Activated T-helper 17 cell treated with anti-CD3 and anti-CD28 coated beads, Interleukin-2, amount 50 U/mL, for 72 hours (primary cell): ENCODE measurements at places on chromosomes 4 and X. TPM values are rescaled to one million over a fixed set of nuclear protein-coding genes. Genes with fewer than 3 reads are reported as not detected.

Gene RNF212
- 3.7 TPM for total RNA-seq

Gene CHIC1
- 8.3 TPM for total RNA-seq

Gene OTUD6A
- total RNA-seq, result not detected

Gene TMEM35A
- total RNA-seq, result not detected

Gene PITX2
- total RNA-seq, result not detected

Gene TCEAL9
- total RNA-seq, result 0.73 TPM

GRCh38 chrX:148874636-148875246 is 374.3 kb downstream of the AFF2 start:
- ATAC-seq, result no peak

GRCh38 chr4:97185233-97185632 is 958.0 kb downstream of the STPG2 start:
- no peak for ATAC-seq

GRCh38 chr4:163284304-163284703 is 48.1 kb downstream of the NPY1R start:
- no peak for ATAC-seq

DNA sequence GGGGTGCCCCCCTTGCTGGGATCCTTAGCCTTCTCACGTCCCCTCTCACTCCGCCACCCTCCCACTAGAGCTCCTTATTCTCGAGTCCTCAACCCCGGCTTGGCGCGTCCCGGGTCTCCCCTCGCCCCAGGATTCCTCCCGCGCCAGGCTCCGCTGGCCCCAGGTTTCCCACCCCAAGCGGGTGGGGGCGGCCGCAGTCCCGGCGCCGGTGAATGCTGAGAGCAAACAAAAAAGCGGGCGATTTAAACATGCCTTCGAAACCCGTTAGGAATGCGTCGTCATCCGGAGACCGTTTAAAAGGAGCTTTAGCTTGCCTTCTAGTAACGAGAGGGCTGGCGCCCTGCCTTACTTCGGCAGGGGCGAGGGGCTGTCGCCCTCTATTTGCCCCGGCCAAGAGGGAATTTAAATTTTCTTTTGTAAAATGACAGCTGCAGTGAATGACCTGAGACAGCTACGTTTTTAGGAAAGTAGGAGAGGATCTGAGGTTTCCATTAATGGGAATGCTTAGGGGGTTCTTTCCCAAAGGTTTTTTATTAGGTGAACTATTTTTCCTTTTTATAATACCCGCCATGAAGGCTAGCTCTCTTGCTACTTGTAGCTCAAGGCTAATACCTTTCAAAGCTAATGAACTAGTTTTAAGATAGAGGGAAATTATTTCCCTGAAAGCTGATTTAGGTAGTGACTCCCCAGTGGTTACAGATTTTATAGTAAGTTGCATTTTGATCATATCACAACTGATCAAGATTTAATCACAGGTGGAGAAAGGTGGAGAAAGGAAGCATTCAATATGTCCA is 3.1 kb downstream of the JADE1 start:
- ATAC-seq, result peak; percentile 11

- no peak for ATAC-seq
Measured at GRCh38 chr4:8762356-8762755, 109.3 kb downstream of the HMX1 start.

DNA sequence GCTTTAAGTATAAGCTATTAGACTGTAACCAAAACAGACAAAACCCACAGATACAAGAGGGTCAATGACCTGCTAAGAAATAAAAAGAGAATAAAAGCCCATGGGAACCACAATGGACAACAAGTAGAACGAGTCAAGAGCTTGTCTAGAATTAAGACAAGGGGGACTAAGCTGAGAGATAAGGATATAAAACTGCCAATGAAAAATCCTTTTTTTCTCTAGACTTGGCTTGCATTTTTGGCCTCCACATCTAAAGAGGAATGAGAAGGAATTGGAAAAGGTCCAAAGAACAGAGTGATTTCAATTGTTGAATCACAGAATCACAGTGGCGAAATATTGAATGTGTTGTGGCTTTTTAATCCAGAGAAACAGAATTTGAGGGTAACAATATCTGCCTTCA is 135.7 kb downstream of the QDPR start:
- no peak for ATAC-seq

- no peak for ATAC-seq
Measured at GRCh38 chr4:107008115-107008514, 28.0 kb downstream of the DKK2 start.
